ENCODE measurements at places on chromosomes 4 and X.
A peak's percentile ranks its signal among the peaks of the same experiment; 100 is the strongest.

DNA sequence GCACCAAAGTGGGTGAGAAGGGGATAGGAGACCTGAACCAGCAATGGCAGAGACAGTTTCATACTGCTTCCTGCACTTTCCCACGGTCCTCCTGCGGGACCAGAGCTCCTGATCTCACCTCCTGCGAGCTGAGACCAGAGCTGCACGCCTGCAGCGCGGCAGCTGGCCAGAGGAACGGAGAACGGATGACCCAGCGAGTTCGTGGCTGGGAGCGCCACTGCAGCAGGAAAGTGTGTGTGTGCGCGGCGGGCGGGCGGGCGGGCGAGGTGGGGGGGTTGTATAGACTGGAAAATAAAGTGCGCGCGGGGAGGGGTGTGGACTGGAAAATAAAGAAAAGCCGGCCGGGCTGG is 16.5 kb downstream of the MCF2 start:
- no peak for DNase-seq

DNA sequence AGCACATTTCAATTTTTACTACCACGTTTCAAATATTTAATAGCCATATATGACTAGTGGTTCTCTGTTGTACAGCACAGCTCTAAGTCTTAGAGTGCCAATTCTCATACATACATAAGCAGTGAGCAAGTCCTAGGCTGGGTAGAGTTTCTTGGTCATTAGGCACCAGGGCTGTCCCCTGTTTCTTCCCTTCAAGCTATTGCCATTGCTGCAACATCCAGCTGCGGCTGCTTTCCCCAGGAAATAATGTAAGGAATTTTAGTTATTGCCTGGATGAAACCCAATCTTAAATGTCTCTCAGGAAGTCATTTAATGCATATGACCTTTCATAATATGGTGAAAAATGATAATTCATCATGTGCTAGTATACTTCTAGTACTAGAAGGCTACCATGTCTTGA is 74.1 kb upstream of the PPP3CA start:
- DNase-seq = peak; percentile 59

DNA sequence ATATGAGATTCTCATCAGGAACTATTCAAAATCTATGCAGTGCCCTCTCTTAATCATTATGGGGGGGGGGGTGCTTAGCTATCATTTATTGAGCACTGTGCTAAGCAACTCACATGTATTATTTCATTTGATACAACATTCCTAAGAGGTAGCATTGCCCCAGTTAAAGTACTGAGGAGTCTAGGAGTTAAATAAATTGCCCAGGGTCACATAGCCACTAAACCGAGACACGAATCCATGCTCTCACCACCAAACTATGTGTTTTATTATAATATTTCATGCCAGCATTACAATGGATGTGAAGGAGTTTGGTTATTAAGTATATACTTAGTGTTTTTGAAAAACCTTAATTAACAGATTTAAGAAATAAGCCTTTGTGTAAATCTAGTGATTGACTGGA is 131.4 kb downstream of the CBR4 start:
- DNase-seq = no peak

- DNase-seq = no peak
Measured at GRCh38 chr4:104919406-104919805, 227.3 kb upstream of the TET2 start.

GRCh38 chr4:166091912-166092510 is 219.0 kb downstream of the TLL1 start:
- peak; percentile 6 for DNase-seq

- peak; percentile 60 for DNase-seq
Measured at GRCh38 chr4:8504279-8505007, 63.9 kb downstream of the TRMT44 start.
